ENCODE measurements at places on chromosomes 6 and 20.

GRCh38 chr6:153947808-153948447 is 91.1 kb upstream of the OPRM1 start:
- no peak for DNase-seq

- DNase-seq, result no peak
These were observed 50.3 kb upstream of the GFRAL start for GRCh38 chr6:55276745-55277530.

- no peak for DNase-seq
These were observed 9.9 kb downstream of the CYP21A2 start for GRCh38 chr6:32047855-32048766.

DNA sequence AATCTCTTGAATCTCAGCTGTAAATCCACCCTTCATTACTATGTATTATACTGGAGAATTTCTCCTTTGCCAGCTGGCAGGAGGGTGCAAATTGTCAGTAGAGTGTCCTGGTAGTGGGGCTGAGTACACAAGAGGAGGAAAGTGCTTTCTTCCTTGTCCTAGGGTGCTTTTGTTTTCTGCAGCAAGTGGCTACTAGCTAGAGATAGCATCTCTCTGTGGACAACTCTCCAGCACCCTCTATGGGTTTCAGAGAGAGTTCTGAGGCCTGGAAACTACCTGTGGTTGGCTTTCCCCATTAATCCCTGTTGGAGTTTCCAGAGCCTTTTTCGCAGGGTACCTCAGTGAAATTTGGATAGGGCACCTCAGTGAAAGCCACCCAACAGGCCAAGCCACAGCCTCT is 422.5 kb upstream of the RGS17 start:
- no peak for DNase-seq

- no peak for DNase-seq
These were observed 50.0 kb upstream of the CLDN20 start for GRCh38 chr6:155213611-155214372.

GRCh38 chr6:71114986-71115385 is 158.1 kb upstream of the B3GAT2 start:
- no peak for DNase-seq
